ENCODE measurements at places on chromosomes 5 and 9.
A peak's percentile ranks its signal among the peaks of the same experiment; 100 is the strongest.

DNA sequence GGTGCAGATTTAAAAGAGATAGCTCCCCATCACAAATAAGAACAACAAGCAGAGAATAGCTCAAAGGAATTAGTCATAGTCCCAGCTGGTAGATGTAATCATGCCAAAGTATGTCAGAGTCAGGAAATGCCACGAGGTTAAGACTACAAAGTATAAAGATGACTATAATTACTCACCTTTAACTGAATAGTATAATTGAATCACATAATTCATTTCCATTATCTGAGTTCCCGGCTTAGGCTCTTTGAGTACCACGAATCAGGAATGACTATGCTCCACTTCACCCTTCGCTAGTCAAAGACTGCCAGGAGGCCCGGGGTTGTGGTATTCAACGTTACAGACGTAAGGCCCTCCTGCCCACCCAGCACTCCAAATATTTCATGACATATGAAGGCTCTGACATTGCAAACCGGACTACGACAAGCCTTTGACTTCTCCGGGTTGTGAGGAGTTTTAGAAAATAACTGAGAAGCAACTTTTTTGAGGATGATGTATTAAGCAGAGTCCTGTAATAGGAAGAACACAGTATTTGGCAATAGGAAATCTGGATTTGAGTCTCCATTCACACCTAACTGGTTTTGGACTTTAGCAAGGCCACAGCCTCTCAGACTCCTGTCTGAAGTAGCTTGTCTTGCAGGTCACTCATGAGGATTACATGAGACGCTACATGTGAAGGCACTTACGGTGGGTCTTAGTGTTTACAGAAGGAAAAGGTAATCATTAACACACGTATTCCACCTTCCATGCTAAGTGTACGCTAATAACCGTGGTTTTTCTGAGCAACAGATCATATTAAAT lies 64.6 kb downstream of the ENC1 start:
- no peak overlapping the region for H3K4me3 ChIP-seq
- DNase-seq, result peak; percentile 60
- H3K27me3 ChIP-seq, result no peaks in the 10 kb centered on the region
- H3K36me3 ChIP-seq, result no peaks in the 10 kb centered on the region
- H3K27ac ChIP-seq, result peak overlapping the region; percentile 45

DNA sequence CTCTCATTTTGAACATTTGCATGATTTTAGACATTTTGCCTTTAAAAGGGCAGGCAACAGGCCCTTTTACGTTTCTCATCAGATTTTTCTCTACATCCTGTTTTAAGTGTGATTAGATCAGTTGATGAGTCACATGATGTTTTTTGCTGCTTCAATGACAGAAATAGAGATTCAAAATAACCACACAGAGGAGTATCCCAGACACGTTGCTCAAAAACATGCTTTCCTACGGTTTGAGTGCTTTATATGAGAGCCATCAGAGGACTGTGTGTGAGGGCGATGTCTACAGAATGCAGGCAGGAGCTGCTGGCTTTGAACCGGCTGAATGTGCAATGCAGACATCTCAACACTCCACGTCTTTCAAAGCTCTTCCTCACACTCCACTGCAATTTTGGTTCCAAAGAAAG lies 42.1 kb downstream of the OTULIN start:
- DNase-seq, result no peak
- H3K27ac ChIP-seq, result peak overlapping the region; percentile 42
- peaks cover 16% of the 10 kb centered on the region for H3K36me3 ChIP-seq

DNA sequence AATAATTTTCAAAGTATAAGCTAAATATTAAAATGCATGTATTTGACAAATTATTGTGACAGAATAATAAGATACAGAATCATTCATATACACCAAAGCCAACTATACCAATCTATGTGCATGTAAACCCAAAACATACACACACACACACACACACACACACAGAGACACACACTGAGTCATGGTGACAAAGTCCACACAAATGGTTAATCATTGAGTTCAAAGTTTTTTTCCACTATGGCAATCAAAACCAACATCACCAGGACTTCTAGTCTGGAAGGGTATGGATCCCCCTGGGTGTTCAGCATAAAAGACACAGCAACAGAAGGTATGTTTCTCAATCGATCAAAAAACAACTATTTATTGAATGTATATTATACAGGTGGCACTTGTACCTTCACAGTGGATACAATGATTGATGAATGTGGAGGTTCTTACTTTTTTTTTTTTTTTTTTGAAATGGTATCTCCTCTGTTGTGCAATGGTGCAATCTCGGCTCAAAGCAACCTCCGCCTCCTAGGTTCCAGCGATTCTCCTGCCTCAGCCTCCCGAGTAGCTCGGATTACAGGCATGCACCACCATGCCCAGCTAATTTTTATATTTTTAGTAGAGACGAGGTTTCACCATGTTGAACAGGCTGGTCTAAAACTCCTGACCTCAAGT lies 137.0 kb downstream of the PDE4D start:
- DNase-seq, result no peak
- peaks cover 38% of the 10 kb centered on the region for H3K4me1 ChIP-seq
- no peak overlapping the region for H3K4me3 ChIP-seq
- no peaks in the 10 kb centered on the region for H3K27me3 ChIP-seq
- H3K27ac ChIP-seq, result no peak overlapping the region

DNA sequence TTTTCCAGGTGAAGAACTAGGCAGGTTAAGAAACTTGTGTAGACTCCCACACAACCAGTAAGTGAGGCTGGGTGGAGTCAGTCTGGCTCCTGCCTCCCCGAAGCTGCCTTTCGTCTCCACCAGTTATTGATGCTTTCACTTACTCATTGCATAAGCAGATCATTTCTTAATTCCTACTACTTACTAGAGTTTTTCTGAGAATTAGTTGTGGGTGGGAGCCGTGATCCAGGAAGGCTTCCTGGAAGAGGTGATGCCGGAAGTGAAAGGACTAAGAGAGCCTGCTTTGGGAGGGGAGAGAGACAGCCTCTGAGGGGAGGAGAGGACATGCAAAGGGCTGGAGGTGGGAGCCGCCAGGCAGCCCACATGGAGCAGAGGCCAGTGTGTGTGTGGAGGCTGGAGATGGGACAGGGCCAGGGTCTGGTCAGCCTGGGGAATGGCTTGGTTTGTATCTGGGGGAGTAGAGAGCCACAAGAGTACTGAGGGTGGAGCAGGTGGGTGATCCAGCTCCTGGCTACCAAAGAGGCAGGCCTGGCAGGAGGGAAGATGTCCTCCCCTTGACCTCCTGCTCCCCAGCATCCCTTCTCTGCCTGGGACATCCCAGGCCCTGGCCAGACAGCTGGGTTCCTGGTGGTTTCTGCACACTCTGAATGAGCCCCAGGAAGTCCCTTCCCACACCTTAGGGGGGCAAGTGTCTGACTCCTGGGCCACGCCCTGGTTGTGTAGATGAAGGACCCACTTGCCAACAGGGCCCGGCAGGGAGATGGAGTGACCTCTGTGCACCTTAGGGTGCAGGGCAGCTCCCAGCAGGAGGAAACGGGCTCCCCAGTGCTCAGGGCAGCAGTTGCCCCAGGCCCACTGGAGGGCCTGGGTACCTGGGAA lies 12.2 kb upstream of the CARD19 start:
- no peaks in the 10 kb centered on the region for H3K4me1 ChIP-seq
- H3K27me3 ChIP-seq, result no peaks in the 10 kb centered on the region
- H3K36me3 ChIP-seq, result no peaks in the 10 kb centered on the region
- no peak overlapping the region for H3K4me3 ChIP-seq

GRCh38 chr9:27125936-27126335 lies 16.9 kb downstream of the TEK start:
- DNase-seq, result peak; percentile 58
- no peaks in the 10 kb centered on the region for H3K36me3 ChIP-seq
- peak overlapping the region; percentile 84 for H3K27ac ChIP-seq
- no peak overlapping the region for H3K4me3 ChIP-seq

GRCh38 chr5:118467103-118467502 lies 521.2 kb downstream of the DTWD2 start:
- H3K4me3 ChIP-seq, result no peak overlapping the region
- no peak overlapping the region for H3K27ac ChIP-seq
- DNase-seq, result no peak
- H3K4me1 ChIP-seq, result no peaks in the 10 kb centered on the region

DNA sequence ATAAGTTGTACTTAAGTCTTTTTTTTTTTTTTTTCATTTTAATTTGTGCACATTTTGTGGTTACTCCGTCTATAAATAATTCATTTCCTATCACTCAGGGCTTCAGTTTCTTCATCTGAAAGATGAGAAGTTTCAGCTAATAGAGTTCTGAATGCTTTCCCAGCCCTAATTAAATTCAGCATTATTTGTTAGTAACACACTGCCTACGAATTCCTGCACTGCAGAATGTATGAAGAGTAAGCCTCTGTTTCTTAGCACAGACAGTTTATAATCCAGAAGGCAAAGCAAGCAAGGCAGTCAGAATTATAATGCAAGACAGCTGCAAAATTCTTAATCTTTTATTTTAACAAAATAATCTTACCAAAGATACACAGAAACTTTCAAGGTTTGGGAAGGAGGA lies 138.0 kb upstream of the GHR start:
- no peaks in the 10 kb centered on the region for H3K27me3 ChIP-seq
- no peaks in the 10 kb centered on the region for H3K4me1 ChIP-seq
